ENCODE measurements at places on chromosomes 11 and 22.
A peak's percentile ranks its signal among the peaks of the same experiment; 100 is the strongest.

- DNase-seq: no peak
Observed at GRCh38 chr22:44098021-44098739, 74.1 kb downstream of the PARVB start.

DNA sequence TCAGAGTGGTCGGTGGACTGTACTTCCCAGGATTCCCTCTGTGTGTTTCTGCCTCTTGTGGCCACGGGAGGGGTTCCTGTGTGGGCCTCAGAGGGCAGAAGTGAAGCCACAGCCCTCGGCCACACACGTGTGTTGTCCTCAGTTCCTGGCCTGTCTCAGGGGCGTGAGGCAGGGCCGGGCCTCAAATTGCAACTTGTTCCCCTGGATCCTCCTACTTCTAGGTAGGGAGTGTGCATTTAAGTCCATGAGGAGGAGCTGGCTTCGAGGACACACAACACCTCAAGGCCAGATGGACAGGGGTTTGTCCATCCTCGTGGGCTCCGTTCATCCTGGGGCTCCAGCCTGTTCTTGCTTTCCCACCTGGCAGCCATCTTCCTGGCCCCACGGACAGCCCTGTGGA is 573.0 kb downstream of the TBC1D22A start:
- DNase-seq: no peak

DNA sequence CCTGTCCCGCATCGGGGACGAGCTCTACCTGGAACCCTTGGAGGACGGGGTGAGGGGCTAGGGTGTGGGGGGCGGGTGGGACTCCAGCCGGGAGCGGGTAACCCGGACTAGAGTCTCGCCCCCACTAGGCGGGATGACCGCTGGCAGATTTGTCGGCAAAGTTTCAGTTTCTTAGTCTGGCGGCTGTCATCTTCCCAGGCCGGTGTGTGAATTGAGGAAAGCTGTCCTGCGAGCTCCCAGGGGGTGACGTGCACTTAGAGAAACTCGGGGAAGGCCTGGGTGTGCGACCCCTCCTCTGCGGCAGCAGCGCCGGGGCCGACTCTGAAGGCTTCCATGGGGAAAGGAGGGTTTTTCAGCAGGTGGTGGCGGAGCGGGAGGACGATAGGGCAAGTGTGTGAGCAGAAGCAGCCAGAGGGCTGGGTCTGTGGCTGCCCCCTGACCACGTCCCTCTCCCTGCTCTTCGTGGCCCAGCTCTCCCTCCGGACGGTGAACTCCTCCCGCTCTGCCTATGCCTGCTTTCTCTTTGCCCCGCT is 463 bp downstream of the RAD9A start:
- no peak for DNase-seq

GRCh38 chr11:93564895-93565294 is 21.7 kb upstream of the SMCO4 start:
- no peak for DNase-seq

GRCh38 chr11:118162846-118163245 is 10.2 kb upstream of the SCN4B start:
- no peak for DNase-seq

GRCh38 chr22:17563936-17564391 is 666 bp downstream of the SLC25A18 start:
- DNase-seq: peak; percentile 77

DNA sequence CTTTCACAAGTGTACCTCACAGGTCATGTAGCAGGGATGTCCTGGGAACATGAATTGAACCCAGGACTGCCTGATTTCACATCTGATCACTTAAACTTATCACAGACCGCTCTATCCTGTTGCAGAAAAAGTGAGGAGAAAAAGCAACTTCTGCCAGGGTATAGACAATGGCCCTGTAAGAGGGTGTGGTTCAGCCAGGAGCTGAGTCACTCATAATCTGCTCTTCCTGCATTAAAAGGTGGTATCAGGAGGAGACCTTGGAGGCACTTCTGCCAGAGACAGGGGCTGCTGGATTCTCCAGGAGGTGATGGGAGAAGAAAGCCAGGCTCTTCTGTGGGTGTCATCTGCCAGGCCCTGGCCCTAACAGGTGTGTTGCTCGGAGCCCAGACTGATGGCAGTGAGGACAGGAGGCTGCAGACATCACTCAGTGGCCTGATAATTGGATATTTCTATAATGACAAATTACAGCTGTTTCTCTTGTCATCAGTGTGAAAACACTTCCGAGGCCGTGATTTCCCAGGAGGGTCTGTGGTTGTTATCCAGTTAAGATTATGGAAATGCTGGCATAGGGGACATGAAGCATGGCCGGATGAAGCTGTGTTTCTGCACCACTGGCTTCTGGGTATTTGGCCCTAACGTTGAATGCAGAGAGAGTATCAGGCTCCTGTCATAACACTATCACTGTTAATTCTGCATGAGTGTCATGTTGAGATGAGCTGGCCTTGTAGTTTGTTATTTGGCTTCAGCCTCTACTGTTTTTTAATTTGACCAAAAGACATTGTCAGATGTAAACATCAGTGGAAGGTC is 125.1 kb upstream of the ZBED5 start:
- DNase-seq: no peak

GRCh38 chr11:68750195-68751003 is 921 bp downstream of the TESMIN start:
- no peak for DNase-seq

DNA sequence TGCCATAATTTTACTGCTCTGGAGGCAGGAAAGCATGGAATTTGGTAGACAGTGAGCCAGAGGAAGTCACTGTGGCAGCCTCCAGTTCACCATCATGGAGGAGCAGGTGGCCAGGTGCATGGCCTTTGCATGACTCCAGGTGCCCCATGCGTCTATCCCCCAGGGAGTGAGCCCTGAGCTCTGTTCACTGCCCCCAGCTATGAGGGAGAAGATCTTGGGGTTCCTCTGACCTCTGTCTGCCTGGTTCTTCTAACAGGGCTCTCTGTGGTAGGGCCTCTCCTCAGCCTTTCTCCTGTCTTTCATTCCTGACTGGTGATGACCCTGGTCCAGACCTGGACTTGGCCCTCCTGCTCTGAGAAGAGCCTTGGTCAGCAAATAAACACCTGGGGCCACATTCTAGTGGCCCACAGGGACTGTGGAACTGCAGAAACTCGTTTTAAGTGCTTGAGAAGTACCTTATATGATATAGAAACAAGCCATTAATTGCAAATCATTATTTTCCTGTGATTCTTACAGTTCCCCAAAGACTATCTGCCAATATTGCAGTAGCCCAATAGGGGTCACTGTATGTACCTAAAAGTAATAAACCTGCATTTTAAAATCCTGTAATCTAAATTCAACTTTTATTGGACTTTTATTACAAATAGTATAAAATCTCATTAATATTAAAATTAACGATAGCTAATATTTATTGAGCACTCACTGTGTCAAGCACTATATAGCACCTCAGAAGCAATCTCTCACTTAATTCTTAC is 120.0 kb upstream of the SYT13 start:
- no peak for DNase-seq

- peak; percentile 47 for DNase-seq
Observed at GRCh38 chr11:93861808-93862207, 11.4 kb upstream of the VSTM5 start.

- peak; percentile 83 for DNase-seq
Observed at GRCh38 chr11:5123802-5124521, 14.2 kb downstream of the OR52A5 start.

- DNase-seq: no peak
Observed at GRCh38 chr11:35483131-35483820, 42.1 kb downstream of the PAMR1 start.
